ENCODE measurements at places on chromosomes 1 and 21. TPM values are rescaled to one million over a fixed set of nuclear protein-coding genes. Genes with fewer than 3 reads are reported as not detected.

INKA2 gene
- total RNA-seq = 3.2 TPM

SLC39A1 gene
- total RNA-seq = 101 TPM

LEPR gene
- 2.2 TPM for total RNA-seq

LRRC39 gene
- not detected for total RNA-seq

PADI2 gene
- total RNA-seq = 0.95 TPM

RGS8 gene
- not detected for total RNA-seq

PAPPA2 gene
- total RNA-seq = 0.21 TPM

WNT9A gene
- total RNA-seq = 0.53 TPM
